ENCODE measurements at places on chromosomes 3 and 15. TPM values are rescaled to one million over a fixed set of nuclear protein-coding genes. Genes with fewer than 3 reads are reported as not detected.

DNA sequence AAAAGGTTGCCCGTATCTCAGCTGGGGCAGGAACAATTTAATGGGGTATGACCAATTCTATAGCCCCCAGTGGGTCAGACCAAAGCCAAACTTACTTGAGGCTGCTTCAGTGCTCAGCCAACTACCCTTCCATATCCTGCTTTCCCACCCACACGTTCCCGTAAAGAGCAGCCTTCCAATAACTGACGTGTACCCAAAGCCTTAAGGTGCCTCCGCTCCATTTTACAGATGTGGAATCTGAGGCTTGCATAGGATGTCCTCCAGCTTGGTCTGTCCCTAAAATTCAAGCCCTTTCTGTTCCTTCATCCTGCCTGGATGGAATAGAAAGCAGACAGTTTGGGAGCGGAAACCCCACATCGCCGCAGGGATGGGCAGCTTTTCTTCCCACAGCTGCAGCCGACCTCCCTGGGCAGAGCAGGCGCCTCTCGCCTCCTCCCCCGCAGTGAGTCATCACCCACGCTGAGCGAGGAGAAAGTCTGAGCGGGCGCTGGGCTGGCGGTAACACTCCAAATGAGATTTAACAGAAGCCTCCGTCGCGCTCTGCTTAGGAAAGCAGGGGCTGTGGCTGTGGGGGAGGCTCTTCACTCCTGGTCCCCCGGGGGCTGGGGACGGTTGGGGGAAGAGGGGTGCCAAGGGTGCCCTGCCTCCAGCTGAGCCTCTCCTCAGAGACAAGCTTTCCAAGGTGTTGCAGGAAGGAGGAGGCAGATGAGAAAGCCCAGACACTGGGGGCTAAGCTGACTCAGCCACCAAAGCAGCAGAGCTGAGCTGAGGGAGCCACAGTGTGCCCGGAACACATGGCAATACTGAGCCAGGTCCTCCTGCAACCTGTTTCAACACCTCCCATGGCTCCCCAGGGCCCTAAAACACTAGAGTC lies 57.8 kb upstream of the HRH1 start:
- peak; percentile 98 for DNase-seq

DNA sequence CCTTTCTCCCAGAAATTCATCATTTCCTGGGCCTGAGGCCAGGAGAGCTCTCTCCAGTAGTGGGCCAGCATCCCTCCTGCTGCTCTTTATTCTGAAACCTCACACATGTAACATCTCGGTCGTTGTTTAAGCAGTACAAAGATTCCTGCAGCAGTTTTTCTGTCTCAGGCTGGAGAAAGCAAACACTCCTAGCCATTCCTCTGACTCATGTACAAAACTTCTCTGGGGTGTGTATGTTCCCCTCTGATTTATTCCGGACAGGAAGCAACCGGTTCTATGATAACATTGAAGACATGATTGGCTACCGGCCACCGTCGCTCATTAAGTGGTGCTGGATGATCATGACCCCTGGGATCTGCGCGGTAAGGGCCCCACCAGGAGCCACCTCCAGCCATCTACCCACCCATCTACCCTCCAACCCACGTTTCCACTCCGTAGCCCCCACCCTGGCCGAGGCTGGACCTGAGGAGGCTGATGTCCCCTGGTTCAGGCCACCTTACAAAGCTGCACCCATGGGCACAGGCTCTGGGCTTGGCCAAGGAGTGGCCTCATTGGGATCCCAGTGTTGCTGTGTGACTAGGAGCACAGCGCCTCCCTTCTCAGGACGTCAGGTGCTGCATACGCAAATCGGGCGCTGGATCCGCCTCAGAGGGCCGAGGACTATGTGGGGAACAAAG lies 58.6 kb upstream of the SLC6A1 start:
- DNase-seq, result peak; percentile 42

- DNase-seq, result no peak
Observed at GRCh38 chr15:25899870-25900269, 36.7 kb upstream of the ATP10A start.

- DNase-seq, result no peak
Observed at GRCh38 chr15:82958638-82959037, 6.1 kb upstream of the HOMER2 start.

DNA sequence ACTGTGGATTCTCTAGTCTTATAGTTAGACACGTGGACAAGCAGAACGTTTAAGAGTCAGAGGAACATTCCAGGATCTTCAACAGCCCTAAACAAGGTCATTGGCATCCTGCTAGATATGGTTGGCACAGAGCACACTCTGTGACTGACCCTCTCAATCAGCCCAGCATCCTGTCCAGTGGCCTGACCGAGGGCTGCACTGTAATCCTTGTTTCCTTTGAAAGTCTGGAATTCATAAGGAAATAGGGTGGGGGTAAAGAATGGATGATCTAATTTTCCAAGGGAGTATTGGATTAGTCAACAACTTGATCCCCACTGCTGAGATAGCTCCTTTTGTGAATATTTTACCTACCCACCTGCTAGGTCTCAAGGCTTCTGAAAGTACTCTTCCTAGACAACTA lies 94.5 kb upstream of the DLG1 start:
- no peak for DNase-seq

FGF12 gene
- 0.12 TPM for total RNA-seq

KLHL6 gene
- total RNA-seq, result not detected
